ENCODE measurements at places on chromosomes 12 and 14.

GRCh38 chr12:113070117-113070906, 13.8 kb downstream of the DTX1 start:
- no peak for DNase-seq

GRCh38 chr12:115088328-115088994, 404.5 kb upstream of the TBX3 start:
- no peak for DNase-seq

- no peak for DNase-seq
These were observed 188.0 kb upstream of the SLC16A7 start for GRCh38 chr12:59407799-59408198.

DNA sequence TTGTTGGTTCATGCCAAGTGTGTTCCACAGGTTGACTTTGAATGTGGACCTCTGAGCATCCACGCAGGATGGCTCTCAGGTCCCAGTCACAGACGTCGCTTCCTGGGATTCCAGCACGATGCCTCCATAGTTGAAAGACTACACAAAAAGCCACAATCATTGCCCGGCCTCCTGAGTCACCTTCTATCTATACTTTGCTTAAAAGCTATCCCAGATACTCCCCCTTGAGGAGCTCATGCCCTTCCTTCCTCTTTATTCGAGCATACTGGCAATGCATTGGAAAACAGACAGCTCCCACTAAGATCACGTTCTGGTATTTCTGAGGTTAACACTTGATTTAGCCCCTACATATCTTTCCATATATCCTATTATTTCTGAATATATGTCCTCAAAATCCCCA, 40.1 kb downstream of the ZNF664 start:
- DNase-seq = no peak

DNA sequence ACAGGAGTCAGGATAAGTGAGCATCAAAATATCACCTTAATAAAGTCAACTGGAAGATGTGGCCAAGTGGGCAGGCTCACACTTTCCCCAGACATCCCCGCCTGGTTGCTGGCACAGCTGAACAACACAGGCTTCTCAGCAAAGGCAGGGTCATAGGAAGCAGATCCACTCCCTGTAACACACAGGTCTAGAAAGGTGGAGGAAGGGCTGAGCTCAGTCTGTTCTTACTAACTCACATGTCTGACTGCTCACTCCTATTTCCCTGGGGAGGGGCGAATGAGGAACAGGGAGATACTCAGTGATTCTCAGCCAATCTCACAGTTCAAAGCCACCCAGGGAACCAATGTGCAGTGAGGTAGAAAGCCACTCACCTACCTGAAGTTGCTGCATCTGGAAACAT, 45.0 kb upstream of the AMN1 start:
- DNase-seq = no peak

- no peak for DNase-seq
These were observed 147.2 kb downstream of the DACT1 start for GRCh38 chr14:58784931-58785330.

DNA sequence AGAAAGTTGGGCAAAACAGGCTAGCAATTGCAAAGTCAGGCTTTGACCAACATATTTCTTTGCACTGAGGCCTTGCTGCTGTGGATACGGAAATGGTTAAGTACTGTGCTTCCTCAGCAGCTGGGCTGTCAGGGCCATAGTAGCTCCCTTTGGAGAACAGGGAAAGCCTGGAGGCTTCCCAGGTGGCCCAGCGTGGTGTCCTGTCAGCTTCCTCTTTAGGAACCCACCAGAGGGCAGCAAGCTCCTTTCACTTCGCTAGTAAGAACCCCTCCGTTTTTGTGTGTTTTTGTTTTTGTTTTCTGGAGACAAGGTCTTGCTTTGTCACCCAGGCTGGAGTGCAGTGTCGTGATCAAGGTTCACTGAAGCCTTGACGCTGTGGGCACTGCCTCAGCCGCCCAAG, 1.7 kb upstream of the CFAP251 start:
- DNase-seq = no peak

Data from SK-N-MC (cell line).